Activated naive CD8-positive, alpha-beta T cell treated with anti-CD3 and anti-CD28 coated beads, Interleukin-2, amount 10 ng/mL, durations not matched to agents 7 days and 5 days (primary cell): ENCODE measurements at places on chromosomes 7 and 10. TPM values are rescaled to one million over a fixed set of nuclear protein-coding genes. Genes with fewer than 3 reads are reported as not detected.
A peak's percentile ranks its signal among the peaks of the same experiment; 100 is the strongest.

DNA sequence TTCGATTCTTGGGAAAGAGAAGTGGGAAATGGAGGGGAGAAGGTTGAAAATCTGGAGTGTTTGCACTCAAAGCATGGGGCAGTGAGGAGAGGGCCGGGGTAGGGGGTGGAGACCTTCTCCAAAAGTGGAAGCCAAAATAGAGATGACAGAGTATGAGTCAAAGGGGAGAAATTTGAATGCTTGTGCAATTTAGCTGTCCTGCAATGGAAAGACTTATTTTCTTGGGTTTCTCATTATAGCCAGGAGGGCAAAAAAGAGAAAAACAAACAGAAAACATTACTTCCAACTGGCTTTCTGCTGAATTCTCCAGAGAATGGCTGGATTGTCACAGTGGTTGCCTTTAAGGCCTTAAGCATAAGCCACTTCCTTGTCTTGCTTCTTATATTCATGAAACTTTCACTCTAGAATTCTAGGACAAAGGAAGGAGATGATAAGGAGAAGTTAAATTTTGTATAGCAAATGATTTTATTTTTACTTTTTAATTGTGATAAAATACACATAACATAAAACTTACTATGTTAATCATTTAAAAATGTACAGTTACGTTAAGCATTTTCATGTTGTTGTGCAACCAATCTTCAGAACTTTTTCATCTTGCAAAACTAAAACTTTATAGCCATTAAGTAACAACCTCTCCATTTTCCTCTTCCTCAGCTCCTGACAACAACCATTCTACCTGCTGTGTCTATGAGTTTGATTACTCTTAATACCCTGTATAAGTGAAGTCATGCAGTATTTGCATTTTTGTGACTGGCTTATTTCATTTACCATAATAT lies 100.2 kb downstream of the GPR85 start:
- peaks cover 11% of the 10 kb centered on the region for H3K27me3 ChIP-seq
- H3K27ac ChIP-seq: no peak overlapping the region
- H3K4me3 ChIP-seq: no peak overlapping the region
- no peaks in the 10 kb centered on the region for H3K36me3 ChIP-seq

DNA sequence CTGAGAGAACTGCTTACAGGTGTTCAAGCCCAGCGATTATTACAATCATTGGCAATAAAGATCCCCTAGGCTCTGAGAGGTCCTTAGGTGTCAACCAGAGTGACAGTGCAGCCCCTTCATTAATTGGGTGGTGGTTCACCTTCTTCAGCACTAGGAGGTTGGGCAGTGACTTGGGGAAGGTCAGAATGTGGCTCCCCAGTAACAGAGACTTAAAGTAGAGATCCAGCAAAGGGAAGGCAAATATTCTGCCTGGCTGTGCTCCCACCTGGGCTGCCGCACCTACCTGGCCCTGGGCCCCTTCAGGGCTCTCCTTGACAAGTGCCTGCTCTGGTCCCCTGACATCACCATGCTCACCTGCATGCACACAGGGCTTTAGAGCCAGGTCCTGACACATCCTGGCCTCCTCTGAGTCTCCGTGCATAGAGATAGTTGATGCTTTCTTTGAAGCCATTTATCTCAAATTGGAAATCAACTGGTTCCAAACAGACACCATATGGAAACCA lies 1.9 kb downstream of the CLRN3 start:
- no peak for DNase-seq
- no peak overlapping the region for H3K27ac ChIP-seq
- no peak overlapping the region for H3K4me3 ChIP-seq
- peaks cover 17% of the 10 kb centered on the region for H3K27me3 ChIP-seq

DNA sequence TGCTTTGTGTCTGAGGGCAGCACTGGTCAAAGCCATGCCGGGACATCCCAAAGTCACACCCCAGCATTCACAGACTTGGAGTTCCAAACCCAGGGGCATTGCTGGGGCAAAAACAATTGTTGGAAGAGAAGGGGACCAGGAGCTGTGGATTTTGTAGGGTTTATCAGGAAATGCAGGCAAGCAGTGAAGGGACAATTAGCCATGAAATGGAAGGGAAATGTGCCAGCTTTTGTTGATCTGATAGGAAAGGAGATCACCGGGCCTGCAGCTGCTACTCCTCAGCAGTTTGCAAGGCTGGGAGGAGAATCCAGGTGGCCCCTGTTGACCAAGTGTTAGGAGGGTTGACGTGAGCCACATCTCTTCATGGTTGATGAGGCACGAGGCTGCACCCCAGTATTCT lies 2.5 kb upstream of the BRI3 start:
- no peak for DNase-seq
- no peaks in the 10 kb centered on the region for H3K27me3 ChIP-seq
- H3K4me1 ChIP-seq: peaks cover 11% of the 10 kb centered on the region
- no peak overlapping the region for H3K27ac ChIP-seq
- H3K36me3 ChIP-seq: no peaks in the 10 kb centered on the region

DNA sequence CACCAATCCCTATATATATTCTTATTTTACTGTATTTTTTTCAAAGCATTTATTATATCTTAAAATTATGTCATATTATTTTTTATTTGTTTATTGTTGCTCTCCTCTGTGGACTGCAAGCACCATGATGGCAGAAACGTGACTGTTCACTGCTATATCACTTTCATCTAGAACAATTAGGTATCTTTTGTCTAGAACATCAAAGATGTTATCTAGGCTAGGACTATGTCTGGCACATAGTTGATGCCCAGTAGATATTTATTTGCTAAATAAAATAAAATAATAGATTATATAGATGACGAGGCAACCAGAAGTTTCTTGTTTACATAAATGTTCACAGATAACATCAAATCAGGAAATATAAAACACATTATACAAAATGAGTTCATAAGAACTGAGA lies 12.4 kb upstream of the GPR158 start:
- H3K36me3 ChIP-seq: no peaks in the 10 kb centered on the region
- no peak overlapping the region for H3K4me3 ChIP-seq
- peaks cover 2% of the 10 kb centered on the region for H3K27me3 ChIP-seq
- H3K4me1 ChIP-seq: no peaks in the 10 kb centered on the region
- no peak overlapping the region for H3K27ac ChIP-seq

- no peak overlapping the region for H3K27ac ChIP-seq
- peaks cover 8% of the 10 kb centered on the region for H3K27me3 ChIP-seq
- H3K36me3 ChIP-seq: no peaks in the 10 kb centered on the region
- DNase-seq: no peak
- H3K4me1 ChIP-seq: no peaks in the 10 kb centered on the region
Observed at GRCh38 chr7:121313793-121314676, 14.8 kb upstream of the WNT16 start.

GRCh38 chr7:130942211-130942964 lies 208.4 kb upstream of the KLF14 start:
- peak overlapping the region; percentile 84 for H3K27ac ChIP-seq
- peaks cover 71% of the 10 kb centered on the region for H3K4me1 ChIP-seq
- H3K4me3 ChIP-seq: peak overlapping the region; percentile 80
- H3K36me3 ChIP-seq: peaks cover 54% of the 10 kb centered on the region
- no peak for DNase-seq

The TBX20 gene
- total RNA-seq: 0.34 TPM

The C7orf57 gene
- total RNA-seq: 0.40 TPM

The CFAP58 gene
- 0.34 TPM for total RNA-seq
